ENCODE measurements at places on chromosomes 2 and 18.

GRCh38 chr18:5431836-5432575 is 111.8 kb downstream of the EPB41L3 start:
- DNase-seq = no peak

DNA sequence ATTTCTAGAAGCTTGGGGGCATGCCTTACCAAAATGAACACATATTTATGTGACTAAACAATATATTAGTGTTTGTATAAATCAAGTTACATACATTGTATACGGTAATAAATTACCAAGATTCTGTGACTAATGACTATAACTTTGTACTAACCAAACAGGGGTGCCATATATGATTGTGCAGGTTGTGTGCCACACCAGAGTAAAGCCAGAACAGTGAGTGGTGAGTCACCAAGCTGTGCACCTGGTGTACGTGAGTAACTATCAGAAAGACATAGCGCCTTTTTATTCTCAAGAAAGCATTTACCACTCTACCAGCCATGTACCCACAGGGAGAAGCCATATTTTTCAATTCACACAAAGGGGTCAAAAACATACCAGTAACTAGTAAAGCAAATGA is 453.2 kb upstream of the PIK3C3 start:
- no peak for DNase-seq

DNA sequence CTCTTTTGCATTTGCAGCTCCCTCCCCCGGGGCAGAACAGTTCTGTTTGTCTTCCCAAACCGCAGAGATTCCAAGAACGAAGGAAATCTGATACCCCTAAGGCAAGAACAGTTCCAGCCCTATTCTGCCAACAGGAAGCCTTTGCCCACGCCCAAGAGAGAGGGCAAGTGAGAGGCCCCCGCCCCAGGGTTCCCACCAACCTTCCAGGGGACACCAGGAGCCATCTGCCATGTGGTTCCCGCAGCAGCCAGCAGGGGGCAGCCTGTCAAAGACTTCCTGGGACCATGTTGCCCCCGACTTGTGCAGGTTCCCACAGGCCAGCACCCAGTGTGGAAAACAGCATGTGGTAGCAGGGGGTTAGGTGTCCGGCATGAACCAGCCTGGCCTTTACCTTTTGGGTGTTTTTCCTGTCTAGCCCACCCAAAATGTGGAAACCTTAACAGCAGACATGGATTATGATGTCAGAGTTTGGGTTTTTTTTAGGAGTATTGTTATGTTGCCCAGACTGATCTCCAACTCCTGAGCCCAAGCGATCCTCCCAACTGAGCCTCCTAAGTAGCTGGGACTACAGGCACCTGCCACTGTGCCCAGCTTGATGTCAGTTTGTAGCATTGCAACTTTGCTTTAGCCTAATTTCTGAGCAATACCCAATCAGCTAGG is 21.7 kb upstream of the EFHD1 start:
- no peak for DNase-seq

DNA sequence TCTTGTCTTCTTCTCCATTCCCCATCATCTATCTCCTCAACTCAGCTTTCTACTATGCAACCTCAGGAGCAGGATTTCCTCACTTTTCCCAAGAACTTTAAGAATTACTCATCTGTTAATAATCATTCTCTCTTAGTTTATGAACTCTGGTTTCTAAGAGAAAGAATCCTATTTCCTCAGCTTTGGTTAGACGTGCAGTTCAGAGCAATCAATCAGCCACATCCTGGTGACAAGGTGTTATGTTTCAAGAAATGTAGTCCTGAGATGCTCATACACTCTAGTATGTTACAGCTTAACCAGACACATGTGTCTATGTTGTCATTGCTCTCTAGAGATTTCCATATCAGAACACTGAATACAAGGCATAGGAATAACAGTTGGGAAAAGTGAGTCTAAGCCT is 277.9 kb downstream of the MBD2 start:
- DNase-seq = no peak

DNA sequence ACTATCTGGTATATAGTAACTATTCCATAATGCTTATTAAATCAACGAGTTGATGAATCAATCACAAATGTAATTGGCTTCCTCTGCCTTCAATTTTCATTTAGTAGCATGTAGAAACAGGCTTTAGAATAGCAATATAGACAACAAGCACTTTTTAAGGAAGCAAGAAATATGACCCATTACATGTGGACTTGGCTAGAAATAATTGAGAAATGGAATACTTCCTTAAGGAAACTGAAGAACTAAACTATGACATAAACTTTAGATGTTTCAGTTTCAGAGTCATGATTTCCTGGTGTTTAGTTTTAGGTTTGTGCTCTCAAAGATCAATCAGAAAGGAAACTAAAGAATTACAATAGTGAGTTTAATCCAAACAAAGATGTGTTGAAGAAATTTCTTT is 443.8 kb downstream of the MBD2 start:
- no peak for DNase-seq

DNA sequence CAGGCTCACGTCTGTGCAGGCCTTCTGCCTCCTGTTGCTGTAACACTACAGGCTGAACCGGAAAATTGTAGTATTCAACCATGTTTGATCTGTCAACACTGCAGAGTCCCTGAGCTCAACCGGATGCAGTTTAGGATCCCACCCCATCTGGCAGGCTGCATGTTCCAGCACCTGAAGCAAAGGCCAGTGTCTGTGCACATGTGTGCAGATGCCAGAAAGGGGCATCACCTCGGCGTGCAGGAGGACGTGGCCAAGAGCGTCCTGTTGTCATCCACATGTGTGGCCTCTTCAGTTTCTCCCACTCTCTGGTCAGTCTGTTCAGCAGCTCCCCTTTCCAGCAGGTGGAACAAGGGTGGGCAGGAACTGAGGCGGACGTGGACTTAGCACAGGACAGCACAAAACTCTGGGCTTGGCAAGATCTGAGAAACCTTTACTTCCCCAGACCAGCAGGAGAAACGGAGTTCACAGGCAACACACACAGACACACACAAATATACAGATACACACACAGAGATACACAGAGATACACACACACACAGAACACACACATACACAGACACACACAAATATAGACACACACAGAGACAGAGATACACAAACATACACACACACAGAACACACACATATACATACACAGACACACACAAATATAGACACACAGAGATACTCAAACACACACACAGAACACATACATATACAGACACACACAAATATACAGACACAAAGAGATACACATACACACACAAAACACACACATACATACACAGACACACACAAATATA is 111.3 kb downstream of the NDUFA10 start:
- no peak for DNase-seq

DNA sequence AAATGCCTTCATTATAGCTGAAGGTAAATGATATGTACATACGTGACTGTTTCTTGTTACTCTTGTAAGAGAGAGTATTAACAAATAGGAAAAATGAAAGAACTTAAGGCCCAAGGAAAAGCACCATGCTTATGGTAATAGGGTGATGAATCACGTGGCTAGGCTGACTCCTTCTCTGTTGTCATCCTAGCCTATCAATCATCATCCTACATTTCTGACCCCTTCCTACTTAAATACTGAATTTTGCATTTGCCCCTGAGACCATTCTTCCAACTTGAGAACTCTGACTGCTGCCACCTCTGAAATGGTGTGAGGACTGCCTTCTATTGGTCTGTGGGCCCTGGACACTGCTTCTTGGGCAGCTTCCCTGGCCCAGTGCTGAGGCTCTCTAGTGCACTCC is 28.9 kb downstream of the EFEMP1 start:
- no peak for DNase-seq
